ENCODE measurements at places on chromosomes 5 and 9.

DNA sequence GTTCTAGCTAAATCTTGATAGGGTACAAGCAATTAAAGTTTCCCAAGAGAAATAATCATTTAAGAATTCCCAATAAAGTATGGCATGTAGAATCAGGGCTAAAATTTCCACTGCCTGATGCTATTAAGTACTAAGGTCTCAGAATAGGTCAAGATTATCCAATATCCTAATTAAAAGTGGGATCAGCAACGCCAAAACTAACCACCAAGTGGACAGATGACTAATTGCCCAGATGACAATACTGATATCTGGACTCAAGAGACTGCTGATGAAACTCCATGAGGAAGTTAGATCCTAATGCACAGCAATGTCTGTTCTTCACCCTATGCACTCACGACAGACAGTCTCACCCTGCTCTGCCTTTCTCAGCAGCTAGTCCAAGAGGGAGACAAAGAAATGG is 14.3 kb downstream of the DEPDC1B start:
- DNase-seq, result no peak

GRCh38 chr5:32522429-32523143 is 62.8 kb upstream of the SUB1 start:
- DNase-seq, result no peak

- DNase-seq, result no peak
These were observed 153.5 kb downstream of the SEMA6A start for GRCh38 chr5:116421080-116421629.

DNA sequence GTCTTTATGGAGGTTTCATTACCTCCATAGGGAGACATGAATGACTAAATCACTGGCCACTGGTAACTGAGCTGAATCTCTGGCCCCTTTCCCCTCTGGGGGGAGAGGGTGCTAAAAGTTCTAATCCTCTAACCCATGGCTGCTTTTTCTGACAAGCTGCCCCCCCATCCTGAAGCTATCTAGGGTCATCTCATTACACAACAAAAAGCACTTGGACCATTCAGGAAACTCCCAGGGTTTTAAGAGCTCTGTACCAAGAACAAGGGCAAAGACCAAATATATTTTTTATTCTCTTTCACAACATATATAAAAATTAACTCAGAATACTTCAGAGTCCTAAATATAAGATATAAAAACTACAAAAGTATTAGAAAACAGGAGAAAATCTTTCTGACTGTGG is 14.3 kb downstream of the AUH start:
- no peak for DNase-seq

Data from natural killer cell treated with Interleukin-12 subunit alpha and Interleukin-12 subunit beta and Interleukin-15 and Interleukin-18, amount 100 ng/mL, for 72 hours (primary cell).